ENCODE measurements at places on chromosomes 12 and 14.
A peak's percentile ranks its signal among the peaks of the same experiment; 100 is the strongest.

- DNase-seq, result no peak
Observed at GRCh38 chr12:32983968-32984367, 87.4 kb upstream of the PKP2 start.

- no peak for DNase-seq
Observed at GRCh38 chr12:97259098-97259497, 203.5 kb upstream of the RMST start.

DNA sequence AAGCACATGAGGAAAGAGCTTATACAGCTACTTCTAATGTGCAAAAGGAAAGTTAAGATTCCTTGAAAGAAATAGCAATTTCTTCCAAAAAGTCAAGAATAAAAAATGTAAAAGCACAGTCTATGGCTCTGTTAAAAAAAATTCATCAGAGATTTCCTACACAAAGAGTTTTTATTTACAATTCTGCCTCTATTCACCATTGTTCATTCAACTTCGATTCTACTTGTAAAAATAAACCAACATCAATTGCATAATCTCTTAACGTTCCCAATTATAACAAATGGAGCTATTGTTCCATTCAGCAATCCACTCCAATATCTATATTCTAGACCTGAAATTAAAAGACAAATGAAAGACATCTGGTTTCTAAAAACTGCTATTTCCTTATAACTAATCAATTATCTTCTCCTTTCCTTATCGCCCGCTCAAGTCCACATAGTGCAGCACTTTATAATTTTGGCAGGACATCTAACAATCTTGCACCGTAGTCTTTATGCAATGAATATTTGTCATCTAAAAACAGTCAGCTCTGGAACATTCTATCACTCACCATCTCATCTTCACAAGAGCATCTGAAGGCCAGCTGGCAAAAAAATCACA, 6.2 kb downstream of the EIF2S3B start:
- no peak for DNase-seq

GRCh38 chr12:26573225-26573909, 259.6 kb downstream of the ITPR2 start:
- DNase-seq, result no peak

GRCh38 chr14:64447876-64448670, 17.2 kb upstream of the AKAP5 start:
- peak; percentile 66 for DNase-seq

- no peak for DNase-seq
Observed at GRCh38 chr14:22622255-22622654, 21.9 kb downstream of the OR6J1 start.

- no peak for DNase-seq
Observed at GRCh38 chr12:53999559-54000115, 324 bp upstream of the HOXC9 start.

GRCh38 chr14:58151133-58152013, 640 bp downstream of the ARMH4 start:
- peak; percentile 58 for DNase-seq

DNA sequence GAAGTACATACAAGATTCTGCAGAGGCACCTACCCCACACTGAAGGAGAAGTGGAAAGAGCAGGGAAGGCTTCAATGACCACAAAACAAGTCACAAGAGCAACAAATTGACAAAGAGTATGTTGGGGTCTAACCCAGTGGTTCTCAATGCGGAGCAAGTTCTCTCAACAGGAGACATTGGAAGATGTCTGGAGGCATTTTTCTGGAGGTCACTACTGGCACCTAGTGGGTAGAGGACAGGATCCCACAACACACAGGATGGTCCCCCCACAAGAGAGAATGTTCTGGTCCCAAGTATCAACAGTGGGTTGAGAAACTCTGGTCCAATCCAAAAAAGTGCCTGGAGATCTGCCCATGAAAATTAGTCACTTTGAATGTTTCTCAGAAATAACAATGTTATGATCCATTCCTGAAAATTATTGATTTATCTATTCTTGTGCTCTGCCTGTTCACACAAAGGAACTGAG, 3.4 kb downstream of the SSH1 start:
- DNase-seq, result peak; percentile 18

GRCh38 chr12:78439666-78440065, 424.9 kb upstream of the SYT1 start:
- peak; percentile 53 for DNase-seq

GRCh38 chr14:59295951-59296350, 107.5 kb downstream of the DAAM1 start:
- no peak for DNase-seq

DNA sequence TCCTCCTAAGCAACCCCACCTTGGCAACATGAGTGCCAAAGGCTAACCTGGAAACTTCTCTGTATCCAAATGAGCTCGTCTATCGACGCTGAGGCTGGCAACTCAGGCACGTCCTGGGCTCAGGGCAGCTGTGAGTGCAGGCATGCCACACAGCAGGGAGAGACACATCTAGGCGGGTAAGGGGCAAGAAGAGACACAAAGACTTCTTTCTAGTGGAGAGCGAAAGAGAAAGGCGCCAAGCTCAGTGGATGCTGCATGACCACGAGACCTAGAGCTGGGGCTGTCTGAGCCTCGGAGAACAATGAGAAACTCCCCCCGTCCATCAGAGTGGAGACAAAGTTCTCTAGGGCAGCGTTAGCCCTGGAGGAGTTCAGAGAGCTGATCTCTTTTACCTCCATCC, 170.4 kb downstream of the CALM1 start:
- no peak for DNase-seq

DNA sequence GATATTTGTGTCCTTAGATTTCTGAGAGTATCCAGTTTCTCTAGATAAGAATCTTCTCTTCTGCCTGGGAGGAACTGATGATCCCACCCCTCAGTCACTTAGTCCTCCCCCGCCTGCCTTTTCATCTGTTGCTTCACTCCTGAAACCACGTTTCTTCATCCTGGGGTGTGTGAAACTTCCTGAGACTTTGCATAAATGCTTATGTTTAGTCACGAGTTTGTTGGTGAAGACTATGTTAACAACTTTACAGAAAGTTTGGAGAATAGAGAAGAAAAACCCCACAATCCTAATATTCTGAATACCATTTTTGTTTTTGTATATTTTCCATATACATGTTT, 33.2 kb downstream of the MARK3 start:
- no peak for DNase-seq

GRCh38 chr12:55624056-55624455, 12.6 kb upstream of the OR10P1 start:
- no peak for DNase-seq

DNA sequence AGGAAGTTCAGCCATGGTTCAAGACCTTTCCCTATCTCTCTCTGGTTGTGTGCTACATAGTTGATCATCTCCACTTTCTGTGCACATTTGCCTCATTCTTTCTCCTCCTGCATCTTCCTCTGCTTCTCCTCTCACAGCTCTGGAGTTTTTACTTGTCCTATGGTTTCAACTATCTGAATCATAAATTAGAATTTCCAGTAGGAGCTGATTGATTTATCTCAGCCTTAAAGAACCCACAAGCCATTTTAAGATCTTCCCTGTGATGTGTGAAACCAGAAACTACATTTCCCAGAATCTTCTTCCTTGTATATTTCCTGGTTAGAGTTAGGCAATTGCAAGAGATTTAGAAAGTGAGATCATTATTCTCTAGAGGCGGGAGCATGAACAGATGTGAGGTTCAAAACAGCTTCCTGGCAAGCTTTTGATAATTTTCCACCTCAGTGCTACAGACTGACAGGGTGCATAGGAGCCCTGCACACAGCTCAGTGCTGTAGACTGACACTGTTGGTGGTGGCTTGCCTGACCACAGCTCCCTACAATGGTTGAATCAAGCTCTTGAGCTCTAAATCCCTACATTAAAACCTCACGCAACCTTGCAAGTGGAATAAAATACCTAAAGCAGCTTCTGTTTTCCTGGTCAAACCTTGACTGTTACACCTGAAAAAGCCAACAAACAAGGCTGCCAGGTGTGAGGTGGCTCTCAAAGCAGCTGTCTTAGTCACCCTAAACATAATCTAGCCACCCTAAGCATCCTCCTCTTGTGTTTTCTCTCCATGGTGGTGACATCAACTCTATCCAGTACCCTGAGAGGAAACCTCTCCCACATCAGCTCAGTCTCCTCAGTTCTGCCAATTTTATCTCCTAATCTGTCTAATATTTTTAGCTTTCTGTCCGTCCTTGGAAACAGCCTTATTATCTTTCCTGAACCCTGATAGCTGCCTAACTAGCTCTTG, 21.5 kb upstream of the IFNG start:
- peak; percentile 12 for DNase-seq

DNA sequence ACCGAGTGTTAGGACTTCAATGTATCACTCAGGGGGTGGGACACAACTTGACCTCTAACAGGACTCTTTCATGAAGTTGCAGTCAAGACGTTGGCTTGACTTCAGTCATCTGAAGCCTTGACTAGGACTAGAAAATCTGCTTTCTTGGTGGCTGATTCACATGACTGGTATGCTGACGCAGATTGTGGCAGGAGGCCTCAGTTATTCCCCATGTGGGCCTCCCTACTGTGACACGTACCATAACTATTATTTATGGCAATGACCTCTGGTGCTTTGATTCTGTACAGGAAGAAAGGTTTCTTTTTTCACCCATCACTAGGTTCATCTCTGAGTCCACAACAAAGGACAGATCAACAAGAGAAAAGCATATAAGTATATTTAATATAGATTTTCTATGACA, 270.4 kb downstream of the NEDD1 start:
- DNase-seq, result no peak

DNA sequence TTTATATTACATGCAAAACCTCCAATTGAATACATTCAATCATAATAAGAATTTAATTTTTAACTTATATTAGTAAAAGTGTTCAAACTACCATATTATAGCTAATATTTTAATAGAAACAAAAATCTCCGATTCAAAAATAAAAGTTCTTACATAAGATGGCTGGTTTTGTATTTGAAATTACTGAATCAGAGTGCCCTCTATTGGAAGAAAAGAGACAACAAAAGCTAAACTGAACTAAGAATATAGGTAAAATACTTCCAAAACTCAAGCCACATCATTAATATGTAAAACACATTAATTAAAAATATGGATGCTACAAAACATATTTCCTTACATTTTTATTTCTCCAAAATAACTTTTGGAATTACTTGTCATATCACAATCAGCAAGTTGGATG, 120.3 kb downstream of the GARIN6 start:
- DNase-seq, result peak; percentile 61

- DNase-seq, result no peak
Observed at GRCh38 chr12:77630344-77630743, 200.3 kb upstream of the NAV3 start.

DNA sequence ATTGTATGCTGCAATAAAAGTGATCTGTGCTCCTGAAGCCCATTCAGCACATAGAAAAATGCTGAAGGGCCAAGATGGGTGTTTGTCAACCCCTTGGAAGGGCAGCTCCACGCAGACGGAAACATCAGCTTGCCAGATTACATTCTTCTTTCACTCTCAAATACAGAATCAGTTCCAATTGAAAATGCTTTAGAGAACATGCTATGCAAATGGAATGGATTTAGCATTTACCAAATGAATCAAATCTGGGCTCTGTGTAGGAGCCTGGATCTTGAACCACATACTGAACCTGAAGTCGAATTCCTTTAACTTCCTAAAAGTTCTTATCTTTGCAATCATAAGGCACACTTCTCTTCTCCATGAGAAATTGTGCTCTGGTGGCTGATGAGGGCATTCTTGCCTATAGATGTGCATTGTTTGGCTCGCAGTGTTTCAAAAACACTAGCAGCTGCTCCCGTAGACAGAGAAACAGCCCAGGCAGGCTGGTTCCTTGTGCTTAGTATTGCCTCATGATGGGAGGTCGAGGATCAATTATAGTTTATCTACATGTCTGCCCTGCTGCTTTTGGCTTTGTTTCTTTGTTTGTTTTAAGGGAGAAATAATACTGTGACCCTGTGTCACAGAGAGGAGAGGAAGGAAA, 489.8 kb upstream of the FLRT2 start:
- DNase-seq, result peak; percentile 13

DNA sequence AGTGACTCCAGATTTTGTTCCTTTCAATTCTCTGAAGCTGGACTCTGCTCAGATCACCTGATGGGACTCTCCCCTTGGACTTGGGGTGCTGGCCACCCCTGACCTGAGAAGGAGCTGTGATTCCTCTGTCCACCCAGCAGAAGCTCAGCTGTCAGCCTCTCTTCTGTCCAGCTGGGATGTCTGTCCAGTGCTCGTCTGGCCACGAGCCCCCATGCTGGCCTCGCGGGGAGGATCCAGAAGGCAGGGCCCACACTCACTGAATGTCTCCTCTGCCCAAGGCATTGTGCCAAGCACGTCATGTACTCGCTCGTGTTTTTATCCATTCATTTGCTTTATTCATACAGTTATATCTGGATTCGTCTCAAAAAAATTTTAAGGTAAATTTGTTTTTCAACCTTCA, 14.2 kb upstream of the SLC24A4 start:
- no peak for DNase-seq

DNA sequence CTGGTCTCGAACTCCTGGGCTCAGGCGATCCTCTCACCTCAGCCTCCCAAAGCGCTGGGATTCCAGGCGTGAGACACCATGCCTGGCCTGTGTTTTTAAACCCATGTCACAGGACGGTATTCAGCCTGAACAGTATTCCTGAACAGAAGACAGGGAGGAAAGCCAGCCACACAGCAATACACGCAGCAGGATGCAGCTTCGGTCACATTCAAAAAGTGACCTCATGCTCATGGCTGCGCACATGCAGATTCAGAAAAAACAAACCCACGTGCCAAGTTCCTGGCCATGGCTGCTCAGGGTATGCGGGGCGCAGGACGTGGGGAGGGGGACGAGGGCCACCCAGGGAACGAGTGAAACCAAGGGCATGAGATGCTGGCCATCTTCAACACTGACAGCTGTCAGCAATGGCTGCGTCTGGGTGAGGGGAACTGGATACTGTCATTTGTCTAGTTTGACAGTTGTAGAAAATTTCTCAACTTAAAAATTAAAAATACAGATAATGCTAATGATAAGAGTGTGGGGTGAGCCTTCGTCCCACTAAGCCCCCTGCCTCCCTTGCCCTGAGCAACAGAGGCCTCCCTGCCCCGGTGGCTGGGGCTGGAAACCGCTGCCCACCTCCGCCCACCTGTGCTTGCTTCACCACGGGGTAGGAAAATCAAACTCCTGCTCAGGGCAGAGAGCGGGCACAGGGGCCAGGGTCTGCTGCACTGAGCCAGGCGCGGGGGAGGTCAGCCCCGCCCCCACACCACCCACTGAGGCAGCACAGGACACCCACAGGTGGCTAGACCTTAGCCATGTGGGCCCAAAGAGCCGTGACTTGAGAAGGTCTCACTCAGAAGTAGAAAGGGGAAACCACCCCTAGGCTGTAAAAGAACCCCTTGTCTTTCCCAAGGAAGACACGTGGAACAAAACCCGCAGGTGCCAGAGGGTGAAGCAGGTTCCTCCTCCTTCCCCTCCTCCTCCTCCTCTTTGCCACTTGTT, 84.2 kb downstream of the SCARB1 start:
- DNase-seq, result no peak

- no peak for DNase-seq
Observed at GRCh38 chr12:129162805-129163204, 309.5 kb downstream of the GLT1D1 start.

DNA sequence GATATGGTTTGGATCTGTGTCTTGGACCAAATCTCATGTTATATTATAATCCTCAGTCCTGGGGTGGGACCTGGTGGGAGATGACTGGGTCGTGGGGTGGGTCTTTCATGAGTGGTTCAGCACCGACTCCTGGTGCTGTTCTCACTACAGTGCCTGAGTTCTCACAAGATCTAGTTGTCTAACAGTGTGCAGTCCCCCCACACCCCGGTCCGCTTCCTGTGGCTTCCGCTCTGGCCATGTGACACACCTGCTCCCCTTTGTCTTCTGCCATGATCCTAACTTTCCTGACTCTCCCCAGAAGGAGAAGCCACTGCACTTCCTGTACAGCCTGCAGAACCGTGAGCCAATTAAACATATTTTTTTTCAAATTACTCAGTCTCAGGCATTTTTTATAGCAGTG, 1262.2 kb downstream of the TMEM121 start:
- DNase-seq, result no peak
